ENCODE measurements at places on chromosomes 11 and 22. TPM values are rescaled to one million over a fixed set of nuclear protein-coding genes. Genes with fewer than 3 reads are reported as not detected.

OR51B2 gene
- not detected for total RNA-seq

PAX6 gene
- total RNA-seq = 2.0 TPM

LIF gene
- 0.79 TPM for total RNA-seq

SMC1B gene
- total RNA-seq = not detected

TRIM6 gene
- 1.7 TPM for total RNA-seq

PLEKHB1 gene
- 26.7 TPM for total RNA-seq

IGF2 gene
- 25.4 TPM for total RNA-seq
